ENCODE measurements at places on chromosomes 1 and 21. TPM values are rescaled to one million over a fixed set of nuclear protein-coding genes. Genes with fewer than 3 reads are reported as not detected.

PHF13 gene
- 13.9 TPM for total RNA-seq

CTBS gene
- total RNA-seq = 7.6 TPM

SPATA21 gene
- not detected for total RNA-seq

KRTAP19-3 gene
- not detected for total RNA-seq

CBS gene
- 25.8 TPM for total RNA-seq

HES2 gene
- 0.72 TPM for total RNA-seq

NFIA gene
- 77.2 TPM for total RNA-seq

S100A5 gene
- total RNA-seq = not detected
